Activated CD4-positive, CD25-positive, alpha-beta regulatory T cell treated with anti-CD3 and anti-CD28 coated beads, Interleukin-2, amount 50 U/mL, for 24 hours (primary cell): ENCODE measurements at places on chromosomes 13 and 19.
A peak's percentile ranks its signal among the peaks of the same experiment; 100 is the strongest.

DNA sequence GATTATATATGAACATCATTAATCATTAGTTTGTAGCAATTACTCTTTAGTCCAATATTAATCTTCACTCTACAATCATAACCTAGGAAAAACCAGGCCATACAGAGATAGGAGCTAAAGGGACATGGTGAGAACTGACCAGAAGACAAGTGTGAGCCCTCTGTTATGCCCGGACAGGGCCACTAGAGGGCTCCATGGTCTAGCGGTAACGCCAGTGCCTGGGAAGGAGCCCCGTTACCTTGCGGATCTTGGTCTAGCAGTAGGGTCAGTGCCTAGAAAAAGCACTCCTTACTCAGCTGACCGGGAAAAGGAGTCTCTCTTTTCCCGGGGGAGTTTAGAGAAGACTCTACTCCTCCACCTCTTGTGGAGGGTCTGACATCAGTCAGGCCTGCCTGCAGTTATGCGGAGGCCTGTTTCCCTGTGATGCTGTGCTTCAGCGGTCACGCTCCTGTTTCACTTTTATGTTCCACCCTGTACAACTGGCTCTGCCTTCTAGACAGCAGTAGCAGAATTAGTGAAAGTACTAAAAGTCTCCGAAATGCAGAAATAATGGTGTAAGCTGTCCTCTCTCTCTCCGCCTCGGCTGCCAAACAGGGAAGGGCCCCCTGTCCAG lies 13.8 kb downstream of the OR7D4 start:
- ATAC-seq = peak; percentile 45

- peak; percentile 71 for ATAC-seq
Observed at GRCh38 chr19:49817964-49818648, at the start of gene MED25. Gene MED25 (plus strand): TSS chr19:49818289. CDS start chr19:49818342, 53 bp downstream.

DNA sequence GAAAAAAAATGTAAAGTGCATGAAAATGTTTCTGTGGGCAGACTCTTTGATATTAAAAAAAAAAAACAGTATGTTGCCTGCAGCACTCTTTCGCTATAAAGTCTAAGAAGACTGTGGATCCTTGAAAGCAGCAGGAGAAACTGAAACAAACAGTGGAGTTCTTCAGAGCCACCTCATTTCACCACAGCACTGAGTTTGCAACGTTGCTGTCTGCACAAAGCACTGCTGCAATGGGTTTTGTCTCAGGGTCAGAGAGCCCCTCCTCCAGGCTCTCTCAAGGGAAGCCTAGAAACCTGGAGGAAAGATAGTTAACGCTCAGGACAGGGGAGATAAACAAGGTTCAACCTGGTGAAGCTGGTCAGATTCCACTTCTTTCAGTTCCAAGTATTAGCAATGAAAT lies 248.7 kb downstream of the EFNB2 start:
- no peak for ATAC-seq

DNA sequence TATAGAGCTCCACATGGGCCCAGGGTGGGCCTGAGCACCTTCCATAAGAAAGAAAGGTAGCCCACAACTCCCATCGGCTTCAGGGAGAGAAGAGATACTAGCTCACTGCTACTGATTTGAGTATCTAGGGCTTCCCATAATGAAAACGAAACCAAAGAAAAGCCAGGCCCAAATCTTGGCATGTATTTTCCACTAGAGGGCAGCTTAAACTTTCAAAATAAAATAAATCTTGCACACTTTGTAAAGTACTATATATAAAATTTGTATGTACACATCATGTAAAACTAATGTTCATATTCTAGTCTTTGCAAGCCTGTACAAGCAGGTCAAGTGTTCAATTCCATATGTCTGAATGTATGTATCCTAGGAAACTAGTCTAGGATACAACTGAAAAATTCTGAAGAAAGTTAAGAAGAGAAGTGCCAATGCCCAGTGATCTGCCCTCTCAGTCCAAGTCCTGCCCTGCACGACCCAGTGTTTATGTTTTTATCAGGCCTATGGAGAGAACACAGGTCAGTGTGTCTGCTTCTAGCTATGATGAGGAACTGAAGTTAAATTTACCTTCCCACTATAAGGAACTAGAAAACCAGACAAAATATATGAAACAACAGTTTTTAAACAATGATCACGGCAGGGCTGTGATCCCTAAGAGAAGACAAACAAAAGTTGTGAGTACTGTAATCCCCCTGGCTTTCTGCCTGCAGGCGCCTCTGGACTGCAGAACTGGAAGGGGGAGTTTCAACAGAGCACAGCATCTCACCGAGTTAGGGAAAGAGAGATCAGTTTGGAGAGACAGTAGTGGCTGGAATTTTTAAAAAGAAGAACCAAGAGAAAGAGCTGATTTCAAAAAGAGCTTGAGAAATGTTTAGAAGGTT lies 475.7 kb downstream of the UQCRFS1 start:
- ATAC-seq = peak; percentile 41

DNA sequence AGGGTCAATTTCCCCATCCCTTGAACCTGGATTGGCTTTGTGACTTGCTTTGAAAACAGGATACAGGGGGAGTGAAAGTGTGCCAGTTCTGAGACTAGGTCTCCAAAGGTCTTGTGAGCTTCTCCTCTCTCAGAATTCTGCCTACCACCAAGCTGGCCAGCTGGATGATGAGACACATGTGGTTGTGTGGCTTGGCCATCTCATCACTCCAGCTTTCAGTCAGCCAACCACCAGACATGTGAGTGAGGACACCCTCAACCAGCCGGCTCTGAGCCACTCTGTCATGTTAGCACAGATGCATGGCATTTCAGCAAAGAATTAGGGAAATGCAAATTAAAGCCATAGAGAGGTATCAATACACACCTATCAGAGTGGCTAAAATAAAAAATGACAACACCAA lies 29.5 kb downstream of the ENOX1 start:
- ATAC-seq = no peak

DNA sequence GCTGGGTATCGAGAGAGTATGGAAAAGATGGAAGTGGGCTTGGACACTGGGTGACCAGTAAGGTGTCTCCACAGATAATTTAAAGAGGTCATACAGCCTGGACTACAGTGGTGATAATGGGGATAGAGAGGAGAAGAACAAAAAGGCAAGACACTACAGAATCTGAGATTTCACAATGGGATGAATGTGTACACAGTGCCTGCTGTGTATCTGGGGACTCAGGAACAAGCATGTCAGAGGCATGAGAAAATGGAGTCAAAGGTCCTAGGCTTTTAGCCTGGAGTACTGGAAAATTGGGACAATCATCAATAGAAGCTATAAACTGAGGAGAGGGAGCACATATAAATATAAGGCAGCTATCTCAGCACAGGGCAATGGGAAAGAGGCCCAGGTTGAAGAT lies 69.4 kb downstream of the TSC22D1 start:
- no peak for ATAC-seq

DNA sequence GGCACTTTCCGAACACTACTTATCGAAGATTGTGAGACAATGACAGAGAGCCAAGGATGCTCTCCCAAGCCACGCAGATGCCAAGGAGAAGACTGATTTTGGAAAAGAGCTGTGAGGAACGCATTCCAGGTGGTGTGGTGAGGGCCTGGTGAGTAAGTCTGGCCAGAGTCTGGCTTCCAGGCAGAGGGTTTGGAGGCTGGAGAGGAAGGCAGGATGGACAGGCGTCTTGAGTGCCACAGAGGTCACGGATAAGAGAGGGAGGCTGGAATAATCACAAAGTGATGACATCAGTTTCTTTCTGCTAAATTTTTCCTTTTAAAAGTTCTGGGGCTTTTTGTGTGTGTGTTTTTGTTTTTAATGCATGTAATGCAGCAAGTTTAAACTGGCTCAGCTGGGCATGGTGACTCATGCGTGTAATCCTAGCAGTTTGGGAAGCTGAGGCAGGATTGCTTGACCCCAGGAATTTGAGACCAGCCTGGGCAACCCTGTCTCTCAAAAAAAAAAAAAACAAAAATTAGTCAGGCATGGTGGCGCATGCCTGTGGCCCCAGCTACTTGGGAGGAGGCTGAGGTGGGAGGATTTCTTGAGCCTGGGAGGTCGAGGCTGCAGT lies 235.1 kb downstream of the NALCN start:
- no peak for ATAC-seq

DNA sequence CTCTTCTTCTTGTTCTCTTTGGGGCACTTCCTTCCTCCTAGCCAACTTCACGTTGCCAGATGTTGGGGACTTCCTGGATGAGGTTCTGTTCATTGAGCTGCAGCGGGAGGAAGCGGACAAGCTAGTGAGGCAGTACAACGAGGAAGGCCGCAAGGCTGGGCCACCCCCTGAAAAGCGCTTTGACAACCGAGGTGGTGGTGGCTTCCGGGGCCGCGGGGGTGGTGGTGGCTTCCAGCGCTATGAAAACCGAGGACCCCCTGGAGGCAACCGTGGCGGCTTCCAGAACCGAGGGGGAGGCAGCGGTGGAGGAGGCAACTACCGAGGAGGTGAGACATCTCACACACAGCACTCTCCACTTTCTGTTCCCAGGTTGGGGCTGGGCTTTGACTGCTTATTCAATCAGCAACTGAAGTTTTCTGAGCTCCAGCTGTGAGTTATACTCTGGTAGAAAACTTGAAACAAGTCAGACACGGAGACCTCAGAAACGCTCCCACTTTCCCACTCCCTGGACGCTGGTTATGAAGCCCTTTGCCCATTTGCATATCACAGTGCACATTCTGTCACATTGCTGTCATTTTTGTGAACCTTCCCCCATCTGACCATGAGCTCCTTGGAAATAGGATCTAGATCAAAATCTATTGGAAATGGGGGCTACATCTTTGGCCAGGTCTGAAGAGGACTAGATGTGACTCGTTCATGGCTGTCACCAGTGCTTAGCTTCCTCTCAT lies 7.2 kb upstream of the CCDC97 start:
- ATAC-seq = peak; percentile 71

- ATAC-seq = no peak
Observed at GRCh38 chr19:41441321-41441945, 1.5 kb upstream of the ERICH4 start.

- no peak for ATAC-seq
Observed at GRCh38 chr19:51733742-51734522, 10.1 kb upstream of the HAS1 start.

- peak; percentile 65 for ATAC-seq
Observed at GRCh38 chr13:51396352-51396751, 56.5 kb downstream of the INTS6 start.

GRCh38 chr19:17549085-17549740 lies 6.2 kb upstream of the COLGALT1 start:
- no peak for ATAC-seq

- ATAC-seq = no peak
Observed at GRCh38 chr13:21347753-21348318, 111.3 kb downstream of the ZDHHC20 start.

DNA sequence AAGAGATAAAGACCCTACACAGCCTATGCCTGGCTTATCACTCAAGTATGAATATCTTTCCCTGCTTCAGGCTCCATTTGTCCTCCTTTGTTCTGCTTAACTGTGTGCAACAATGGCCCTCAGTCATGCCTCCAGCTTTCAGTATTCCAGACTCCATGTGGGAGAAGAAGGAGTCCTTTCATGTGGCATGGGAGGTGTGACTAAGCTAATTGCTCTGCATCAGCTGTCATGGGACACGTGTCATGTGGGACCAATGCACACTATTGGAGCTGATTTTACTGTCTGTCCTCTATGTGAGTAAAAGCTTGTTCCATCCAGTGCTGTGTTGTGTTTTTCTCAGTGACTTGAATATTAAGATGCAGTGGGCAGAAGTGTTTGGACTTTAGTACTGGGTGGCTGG lies 1198.3 kb downstream of the OLFM4 start:
- no peak for ATAC-seq

DNA sequence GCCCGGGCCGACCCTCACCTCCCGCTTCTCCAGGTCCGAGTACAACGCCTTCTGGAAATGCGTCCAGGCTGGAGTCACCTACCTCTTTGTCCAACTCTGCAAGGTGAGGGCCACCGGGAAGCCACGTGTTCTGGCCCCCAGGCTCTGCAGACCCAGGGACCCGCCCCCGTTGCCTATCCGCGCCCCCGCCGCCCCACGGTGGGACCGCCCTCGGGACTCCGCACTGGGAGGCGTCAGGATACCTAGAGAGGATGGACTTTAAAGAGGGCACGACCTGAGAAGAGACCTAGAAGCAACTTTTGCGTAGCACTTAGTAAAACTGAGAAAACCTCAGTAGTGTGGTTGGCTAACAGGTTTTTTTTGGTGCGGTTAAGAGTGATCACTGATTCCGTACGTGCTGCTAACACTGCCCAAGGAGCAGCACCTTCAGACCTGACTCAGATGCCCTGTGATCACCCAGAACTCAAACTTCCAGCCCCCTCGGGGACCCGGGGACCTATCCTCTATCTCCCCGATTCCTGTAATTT lies 492 bp downstream of the TMEM147 start:
- peak; percentile 86 for ATAC-seq

- no peak for ATAC-seq
Observed at GRCh38 chr13:29564373-29564772, 31.1 kb downstream of the SLC7A1 start.

DNA sequence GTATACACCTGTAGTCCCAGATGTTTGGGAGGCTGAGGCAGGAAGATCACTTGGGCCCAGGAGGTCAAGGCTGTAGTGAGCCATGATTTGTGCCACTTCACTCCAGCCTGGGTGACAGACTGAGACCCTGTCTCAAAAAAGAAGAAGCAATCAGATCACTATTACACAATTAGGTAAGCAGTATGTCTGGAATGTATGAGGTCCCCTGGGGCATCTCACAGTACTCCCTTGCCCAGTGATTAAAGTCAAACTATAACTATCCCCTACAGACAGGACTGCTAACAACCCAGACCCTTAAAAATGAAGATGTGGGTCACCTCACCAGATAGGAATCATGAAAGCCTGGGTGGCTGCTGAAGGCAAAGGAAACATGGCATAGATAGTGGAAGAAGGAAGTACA lies 9.4 kb upstream of the PAN3 start:
- no peak for ATAC-seq

DNA sequence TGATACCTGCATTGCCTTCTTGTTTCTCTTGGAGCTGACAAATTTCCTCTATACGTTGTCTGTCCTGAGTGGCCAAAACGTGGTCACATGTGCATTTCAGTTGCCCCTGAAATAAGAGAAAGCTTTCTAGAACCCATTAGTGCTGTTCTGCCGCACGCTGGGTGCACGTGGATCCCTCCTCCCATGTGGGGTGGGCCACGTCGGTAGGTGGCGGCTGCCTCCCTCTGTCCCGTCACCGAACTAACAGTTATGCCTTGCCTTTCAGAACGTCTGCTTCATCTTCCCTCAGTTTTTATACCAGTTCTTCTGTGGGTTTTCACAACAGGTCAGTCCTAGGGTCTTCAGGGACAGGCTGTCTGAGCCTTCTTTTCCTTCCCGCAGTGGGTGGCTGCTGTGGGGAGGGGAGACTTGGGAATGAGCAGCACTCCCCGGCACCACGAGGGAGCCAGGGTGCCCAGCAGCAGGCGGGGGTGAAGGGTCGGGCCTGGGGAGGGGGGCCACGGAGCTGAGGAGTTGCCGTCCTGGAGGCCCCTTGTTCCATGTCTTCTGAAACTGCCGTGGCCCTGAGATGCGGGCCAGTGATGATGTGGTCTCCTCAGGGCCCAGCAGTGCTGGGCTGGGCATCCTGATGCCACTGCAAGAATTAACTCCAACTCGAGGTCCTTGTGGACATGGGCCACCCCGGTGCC lies 109.7 kb upstream of the MCF2L start:
- no peak for ATAC-seq

DNA sequence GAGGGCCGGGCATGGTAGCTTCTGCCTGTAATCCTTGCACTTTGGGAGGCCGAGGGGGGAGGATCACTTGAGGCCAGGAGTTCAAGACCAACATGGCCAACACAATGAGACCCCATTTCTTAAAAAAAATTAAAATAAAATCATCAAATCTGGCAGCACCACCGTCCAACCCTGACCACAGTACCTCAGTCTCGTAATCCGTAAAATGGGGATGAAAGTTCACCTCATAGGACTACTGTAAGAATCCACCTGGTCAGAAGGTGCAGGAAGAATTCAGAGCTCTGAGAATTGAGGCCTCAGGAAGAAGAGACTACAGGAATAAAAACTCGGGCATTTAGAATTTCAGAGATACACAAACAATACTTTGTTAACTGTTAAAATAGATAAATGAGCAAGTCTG lies 3.1 kb downstream of the PPP1R13L start:
- no peak for ATAC-seq
